ENCODE measurements at places on chromosomes 7 and 10.

DNA sequence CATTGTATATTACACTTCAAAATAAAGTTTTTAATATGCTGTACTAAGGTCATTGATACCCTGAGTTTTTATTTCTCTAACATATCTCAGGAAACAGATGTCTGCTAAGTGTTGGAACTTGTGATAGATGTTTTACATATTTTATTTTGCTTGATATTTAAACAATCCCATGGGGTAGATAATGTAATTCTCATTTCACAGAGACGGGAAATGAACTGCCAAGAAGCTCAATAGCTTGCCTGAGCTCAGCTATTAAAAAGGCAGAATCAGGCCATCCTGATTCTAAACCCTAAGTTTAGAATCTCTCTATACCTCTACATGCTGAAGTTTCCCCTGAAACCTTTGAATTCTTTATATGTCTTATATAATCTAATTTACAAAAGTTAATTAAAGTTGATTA lies 126.3 kb downstream of the LRRC18 start:
- DNase-seq, result no peak

- no peak for DNase-seq
Measured at GRCh38 chr7:86939197-86939814, 120.1 kb downstream of the ELAPOR2 start.

DNA sequence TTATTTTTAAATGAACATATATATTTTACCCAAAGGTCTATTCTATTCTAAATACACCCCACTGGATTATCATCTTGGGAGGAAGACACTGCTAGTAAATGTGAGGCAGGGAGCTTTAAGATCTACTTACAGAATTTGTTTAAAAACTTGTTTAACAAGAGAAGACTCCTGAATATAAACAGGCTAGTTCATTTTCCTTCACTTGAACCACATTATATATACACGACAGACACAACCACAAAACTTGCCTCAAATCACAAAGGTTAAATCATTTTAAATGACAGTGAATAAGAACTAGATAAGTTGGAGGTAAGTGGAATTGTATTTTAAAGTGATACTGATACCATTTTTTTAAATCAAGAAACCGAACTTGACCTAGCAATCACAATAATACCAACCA lies 109.2 kb downstream of the ATE1 start:
- DNase-seq, result no peak

GRCh38 chr10:78768041-78768835 lies 300.5 kb upstream of the ZMIZ1 start:
- DNase-seq, result no peak

All from MG63 (cell line).